ENCODE measurements at places on chromosomes 16 and 17. TPM values are rescaled to one million over a fixed set of nuclear protein-coding genes. Genes with fewer than 3 reads are reported as not detected.

The NPTX1 gene
- total RNA-seq = not detected

The CA5A gene
- total RNA-seq = not detected

- DNase-seq = no peak
- no peaks in the 10 kb centered on the region for H3K4me1 ChIP-seq
- H3K27me3 ChIP-seq = no peaks in the 10 kb centered on the region
- no peaks in the 10 kb centered on the region for H3K36me3 ChIP-seq
- no peak overlapping the region for H3K4me3 ChIP-seq
- no peak overlapping the region for H3K27ac ChIP-seq
Measured at GRCh38 chr16:6232056-6232455, 1100.6 kb upstream of the RBFOX1 start.

GRCh38 chr17:60109161-60109560, 30.4 kb upstream of the HEATR6 start:
- no peak overlapping the region for H3K4me3 ChIP-seq
- H3K4me1 ChIP-seq = no peaks in the 10 kb centered on the region
- H3K27me3 ChIP-seq = no peaks in the 10 kb centered on the region
- no peak overlapping the region for H3K27ac ChIP-seq
- no peaks in the 10 kb centered on the region for H3K36me3 ChIP-seq

- peaks cover 11% of the 10 kb centered on the region for H3K36me3 ChIP-seq
- no peak for DNase-seq
- H3K27ac ChIP-seq = peak overlapping the region; percentile 12
- no peak overlapping the region for H3K4me3 ChIP-seq
- H3K4me1 ChIP-seq = peaks cover 5% of the 10 kb centered on the region
Measured at GRCh38 chr17:75906143-75906884, 1.6 kb upstream of the MRPL38 start.

Data from ascending aorta (tissue), 2 donors.